CD4-positive, alpha-beta T cell treated with Interleukin-4 for 1 hour (primary cell): ENCODE measurements at places on chromosomes 5 and 9.

- DNase-seq = no peak
Observed at GRCh38 chr5:169874621-169875020, 105.7 kb downstream of the INSYN2B start.

DNA sequence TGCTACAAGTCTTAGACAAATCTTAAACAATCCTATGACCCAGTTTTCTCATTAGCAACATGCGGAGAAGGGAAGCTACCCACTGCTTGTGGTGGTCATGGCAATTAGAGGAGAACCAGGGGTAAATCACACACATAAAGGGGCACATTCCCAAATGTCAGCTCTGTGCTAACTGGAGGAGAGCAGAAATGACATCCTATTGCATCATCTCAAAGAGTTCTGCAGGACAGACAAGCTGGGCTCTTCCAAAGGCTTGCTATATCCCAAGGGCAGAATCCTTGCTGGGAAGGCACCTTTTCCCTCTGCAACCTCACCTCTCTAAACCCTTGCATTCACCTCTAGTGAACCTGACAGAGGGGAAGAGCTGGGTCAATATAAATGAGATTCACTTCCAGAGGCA, 17.0 kb upstream of the WWC1 start:
- no peak for DNase-seq

- DNase-seq = peak; percentile 32
Observed at GRCh38 chr5:145946112-145946861, 9.9 kb downstream of the SH3RF2 start.

GRCh38 chr5:55821731-55822512, 29.2 kb upstream of the IL31RA start:
- no peak for DNase-seq

DNA sequence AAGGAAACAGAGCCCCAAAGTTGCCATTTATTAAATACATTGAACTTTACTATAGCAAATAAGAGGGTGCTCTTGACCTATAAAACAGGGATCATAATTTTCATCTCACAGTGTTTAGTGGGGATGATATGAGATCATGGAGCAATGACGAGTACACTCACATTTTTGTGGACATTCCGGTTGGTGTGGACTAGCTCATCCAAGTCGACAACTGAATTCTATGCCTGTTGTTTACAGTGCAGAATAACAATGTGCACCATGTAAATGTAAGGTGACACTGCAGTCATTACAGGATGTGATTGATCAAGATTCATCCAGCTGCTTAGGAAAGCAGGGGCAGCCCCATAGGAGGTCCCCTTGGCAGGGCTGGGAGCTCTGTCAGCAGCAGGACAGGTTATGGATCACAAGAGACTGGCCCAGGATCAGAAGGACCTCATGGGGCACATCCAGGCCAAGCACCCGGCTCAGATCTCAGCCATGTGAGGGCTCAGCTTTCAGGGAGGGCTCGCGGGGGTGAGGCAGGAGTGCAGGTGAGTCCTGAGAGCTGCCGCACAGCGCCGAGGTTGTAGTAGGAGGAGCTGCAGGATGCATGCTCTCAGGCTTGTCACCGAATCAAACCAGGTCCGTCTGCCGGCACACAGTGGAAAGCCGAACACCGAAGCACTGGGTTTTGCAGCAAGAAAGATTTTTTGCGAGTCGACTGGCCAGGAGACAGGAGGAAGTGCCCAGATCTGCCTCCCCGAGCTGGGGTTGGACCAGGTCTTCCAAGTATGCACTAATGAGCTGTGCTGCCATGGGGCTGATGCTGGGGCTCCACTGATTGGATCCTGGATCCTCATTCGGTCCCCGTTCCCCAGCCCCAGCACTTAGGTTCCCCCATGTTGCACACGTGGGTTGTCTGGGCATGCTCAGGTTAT, 28.2 kb downstream of the MRPL36 start:
- no peak for DNase-seq

DNA sequence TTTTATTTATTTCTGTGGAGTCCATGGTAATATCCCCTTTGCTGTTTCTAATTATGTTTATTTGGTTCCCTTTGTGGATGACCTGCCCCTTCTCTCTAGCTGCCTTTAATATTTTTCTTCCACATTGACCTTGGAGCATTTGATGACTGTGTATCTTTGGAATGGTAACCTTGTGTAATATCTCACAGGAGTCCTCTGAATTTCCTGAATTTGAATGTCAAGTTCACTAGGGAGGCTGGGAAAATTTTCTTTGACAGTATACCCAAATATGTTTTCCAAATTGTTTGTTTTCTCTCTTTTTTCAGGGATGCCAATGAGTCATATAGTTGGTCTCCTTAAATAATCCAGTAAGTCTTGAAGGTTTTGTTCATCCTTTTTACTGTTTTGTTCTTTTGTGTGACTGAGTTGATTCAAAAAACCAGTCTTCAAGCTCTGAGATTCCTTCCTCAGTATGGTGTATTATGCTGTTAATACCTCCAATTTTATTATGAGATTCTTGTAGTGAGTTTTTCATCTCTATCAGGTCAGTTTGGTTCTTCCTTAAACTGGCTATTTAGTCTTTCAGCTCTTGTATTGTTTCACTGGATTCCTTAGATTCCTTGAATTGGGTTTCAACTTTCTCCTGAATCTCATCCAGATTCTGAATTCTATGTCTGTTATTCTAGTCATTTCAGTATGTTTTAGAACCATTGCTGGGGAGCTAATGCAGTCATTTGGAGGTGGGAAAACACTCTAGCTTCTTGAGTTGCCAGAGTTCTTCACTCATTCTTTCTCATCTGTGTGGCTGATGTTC, 349.0 kb upstream of the TARS1 start:
- no peak for DNase-seq

DNA sequence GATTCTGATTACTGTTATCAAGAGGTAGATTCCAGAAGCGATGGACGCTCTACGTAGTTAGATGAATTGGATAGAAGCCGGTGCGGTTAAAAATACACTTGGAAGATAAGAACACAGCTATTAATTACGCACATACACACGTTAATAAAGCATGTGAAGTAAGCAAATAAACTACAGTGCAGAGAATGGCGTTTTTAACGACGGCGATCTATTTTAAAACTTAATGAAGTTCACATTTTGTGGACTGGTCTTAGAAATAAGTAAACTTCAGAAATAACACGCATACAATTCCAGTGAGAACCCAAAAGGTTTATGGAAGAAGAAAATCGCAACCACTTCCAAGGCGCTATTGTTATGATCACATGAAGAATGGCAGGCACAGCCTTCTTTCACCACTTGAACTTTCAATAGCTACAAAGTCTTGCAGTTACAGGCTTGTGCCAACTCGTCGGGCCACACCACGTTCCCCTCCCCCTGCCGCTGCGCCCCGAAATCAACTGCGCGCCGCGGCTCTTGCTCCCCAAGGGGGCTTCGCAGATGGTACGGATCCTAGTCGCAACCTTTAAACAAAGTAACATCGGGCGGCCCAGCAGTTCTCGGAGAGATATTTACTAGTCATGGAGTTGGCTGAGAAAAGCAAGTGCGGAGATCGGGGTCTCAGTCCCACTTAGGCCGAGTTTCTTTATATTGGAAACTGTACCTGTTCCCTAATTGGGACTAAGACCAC, 866 bp upstream of the SEMA6A start:
- DNase-seq = no peak

GRCh38 chr9:129133082-129133481, 21.9 kb downstream of the PTPA start:
- no peak for DNase-seq

DNA sequence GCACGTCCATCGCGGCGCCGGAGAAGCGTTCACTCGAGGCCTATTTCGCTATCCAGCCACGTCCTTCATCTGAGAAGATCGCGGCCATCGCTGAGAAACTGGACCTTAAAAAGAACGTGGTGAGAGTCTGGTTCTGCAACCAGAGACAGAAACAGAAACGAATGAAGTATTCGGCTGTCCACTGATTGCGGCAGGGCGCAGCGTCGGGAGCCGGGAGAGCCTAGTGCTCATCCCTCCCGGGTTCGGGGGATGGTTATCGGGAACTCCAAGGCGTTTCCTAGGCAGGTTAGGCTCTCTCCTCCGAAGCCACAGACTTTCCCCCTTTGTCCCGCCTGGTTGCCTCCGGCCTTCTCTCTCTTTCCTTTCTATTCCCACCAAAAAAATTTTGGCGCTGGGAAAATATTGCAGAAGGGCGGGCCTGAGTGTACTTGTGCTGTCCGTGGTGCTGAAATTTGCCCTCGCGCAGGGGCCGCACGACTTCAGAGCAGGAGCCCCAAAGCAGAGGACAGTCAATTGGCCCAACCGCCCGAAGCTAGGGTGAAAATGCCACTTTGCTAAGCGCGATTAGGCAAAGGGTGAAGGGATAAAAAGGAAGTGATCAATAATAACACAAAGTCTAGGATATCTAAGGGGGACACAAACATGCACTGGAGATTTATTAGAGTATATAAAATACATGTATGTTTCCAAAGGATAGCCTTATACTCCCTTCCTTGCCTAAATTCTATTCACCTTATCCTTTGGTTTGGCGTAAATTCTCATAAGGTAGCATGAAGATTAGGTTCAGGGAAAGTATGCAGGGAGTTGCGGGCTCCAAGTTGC, 1.8 kb downstream of the POU4F3 start:
- DNase-seq = peak; percentile 10

DNA sequence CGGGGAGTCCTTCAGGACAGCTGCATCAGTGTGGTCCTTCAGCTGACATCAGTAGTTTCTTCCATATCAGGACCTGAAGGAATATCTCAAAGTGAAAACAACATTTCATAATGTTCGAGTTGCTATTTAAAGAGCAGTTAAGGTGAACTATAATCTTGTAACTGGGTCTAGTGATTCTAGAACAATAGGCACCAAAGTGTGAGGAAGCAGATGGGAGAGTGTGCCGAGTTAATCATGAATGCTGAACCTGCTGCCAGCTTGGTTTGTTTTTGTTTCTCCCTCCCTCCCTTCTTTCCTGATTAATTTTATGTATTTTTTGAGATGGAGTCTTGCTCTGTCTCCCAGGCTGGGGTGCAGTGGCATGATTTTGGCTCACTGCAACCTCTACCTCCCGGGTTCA, 3.6 kb upstream of the PTGR1 start:
- DNase-seq = no peak

- DNase-seq = no peak
Observed at GRCh38 chr9:81256368-81256767, 433.0 kb downstream of the TLE1 start.

DNA sequence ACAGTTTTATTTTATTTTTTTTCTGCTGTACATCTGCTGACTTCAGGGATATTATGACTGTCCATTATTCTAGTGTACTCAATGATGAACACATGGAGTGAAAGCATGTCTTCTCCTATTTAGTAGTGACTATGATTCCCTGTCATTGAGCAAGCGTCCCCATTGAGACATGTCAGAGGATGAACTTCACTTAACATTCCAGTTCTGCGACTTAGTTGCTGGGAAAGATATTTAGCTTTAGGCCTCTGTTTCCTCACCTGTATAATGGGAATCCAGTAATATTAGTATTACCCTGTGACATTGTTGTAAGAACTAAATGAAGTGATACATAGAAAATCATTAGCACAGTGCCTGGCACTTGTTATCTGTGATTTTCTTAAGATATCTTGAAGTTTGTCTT, 144.8 kb upstream of the DHFR start:
- no peak for DNase-seq

DNA sequence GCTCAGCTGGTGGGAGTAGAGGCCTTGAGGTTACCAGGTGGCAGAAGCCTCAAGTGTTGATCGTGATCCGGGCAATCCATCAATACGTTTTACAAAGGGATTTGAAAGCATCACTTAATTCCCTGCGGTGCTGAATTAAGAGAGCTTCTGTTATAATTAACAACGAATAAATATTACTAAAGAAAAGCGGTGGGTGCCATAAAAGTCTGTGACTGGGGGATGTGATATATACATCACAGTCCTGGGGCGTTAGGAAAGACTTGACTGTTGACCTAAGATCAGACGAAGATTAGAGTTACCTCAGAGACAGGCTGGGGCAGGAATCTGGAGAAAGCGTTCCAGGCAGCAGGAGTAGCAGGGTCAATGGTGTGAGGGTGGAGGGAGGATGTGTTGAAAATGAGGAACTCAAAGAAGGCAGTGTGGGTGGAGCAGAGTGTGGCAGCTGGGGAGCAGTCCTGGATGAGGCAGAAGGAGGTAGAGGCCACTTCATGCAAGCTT, 6.7 kb upstream of the C5orf63 start:
- no peak for DNase-seq

- DNase-seq = no peak
Observed at GRCh38 chr5:111454776-111455175, 57.6 kb downstream of the STARD4 start.

GRCh38 chr9:121865060-121865459, 213.6 kb downstream of the DAB2IP start:
- DNase-seq = no peak
